RPMI8226 (cell line): ENCODE measurements at places on chromosomes 3 and 15.

GRCh38 chr3:130395331-130395730 is 49.9 kb downstream of the COL6A5 start:
- no peak for DNase-seq

DNA sequence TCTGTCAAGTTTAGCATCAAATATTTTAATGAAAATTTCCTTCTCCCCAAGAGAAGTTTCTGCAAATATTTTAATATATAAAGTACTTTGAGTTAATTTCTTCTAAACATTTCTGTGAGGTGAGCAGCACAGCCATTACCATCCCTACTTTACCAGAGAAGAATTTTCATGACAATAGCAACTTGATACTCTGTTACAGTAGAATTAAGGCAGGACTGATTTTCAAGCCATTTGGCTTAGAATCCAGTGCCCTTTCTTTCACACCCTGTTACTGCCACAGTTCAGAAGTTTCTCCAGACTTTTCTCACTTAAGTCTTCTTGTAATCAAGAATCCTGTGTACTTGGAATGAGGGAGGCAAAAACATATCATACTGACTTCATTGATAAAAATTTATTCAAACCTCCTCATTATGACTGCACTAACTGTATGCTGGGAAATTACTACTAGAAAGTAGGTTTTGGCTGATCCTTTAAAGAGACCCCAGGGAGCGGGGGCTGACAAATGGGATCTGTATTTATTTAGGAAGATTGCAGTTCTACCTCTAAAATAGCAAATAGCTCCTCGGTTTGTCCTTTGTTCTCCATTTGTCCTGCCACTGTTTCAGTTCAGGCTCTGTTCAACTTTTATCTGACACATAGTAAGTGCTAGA is 557.0 kb upstream of the SGO1 start:
- DNase-seq: no peak

DNA sequence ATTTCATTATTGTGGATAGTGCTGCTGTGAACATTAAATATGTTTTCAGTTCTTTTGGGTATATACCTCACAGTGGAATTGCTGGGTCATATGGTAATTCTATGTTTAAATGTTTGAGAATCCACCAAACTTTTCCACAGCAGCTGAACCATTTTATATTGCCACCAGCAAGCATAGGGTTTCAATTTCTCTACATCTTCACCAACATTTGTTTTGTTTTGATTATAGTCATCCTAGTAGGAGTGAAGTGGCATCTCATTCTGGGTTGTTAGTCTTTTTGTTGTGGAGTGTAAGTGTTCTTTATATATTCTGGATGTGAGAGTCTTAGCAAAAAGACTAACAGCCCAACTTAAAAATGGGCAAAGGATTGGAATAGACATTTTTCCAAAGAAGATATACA is 6.0 kb downstream of the RPUSD2 start:
- DNase-seq: no peak

DNA sequence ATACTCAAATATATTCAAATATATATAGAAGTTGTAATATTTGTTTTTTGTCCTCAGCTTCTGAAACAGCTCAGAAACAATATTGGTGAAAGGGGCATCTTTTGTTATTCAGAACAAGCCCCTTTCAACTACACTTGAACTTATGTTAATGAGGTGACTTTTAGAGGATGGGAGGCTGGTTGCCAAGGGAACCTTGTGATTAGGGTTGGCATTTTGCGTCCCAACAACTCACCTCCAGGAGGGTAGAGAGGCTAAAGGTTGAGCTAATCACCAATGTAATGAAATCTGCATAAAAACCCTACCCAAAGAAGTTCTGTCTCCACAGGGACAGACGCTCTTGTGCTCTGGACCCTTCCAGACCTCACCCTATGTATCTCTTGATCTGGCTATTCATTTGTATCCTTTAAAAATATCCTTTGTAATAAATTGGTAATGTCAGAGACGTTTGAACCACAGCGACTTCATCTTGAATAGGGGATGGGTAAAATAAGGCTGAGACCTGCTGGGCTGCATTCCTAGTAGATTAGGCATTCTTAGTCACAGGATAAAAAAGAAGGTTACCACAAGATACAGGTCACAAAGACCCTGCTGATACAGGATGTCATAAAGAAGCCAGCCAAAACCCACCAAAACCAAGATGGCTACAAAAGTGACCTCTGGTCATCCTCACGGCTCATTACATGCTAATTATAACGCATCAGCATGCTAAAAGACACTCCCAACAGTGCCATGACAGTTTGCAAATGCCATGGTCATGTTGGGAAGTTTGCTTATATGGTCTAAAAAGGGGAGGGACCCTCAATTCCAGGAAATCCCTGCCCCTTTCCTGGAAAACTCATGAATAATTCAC is 111.1 kb downstream of the FMN1 start:
- no peak for DNase-seq

DNA sequence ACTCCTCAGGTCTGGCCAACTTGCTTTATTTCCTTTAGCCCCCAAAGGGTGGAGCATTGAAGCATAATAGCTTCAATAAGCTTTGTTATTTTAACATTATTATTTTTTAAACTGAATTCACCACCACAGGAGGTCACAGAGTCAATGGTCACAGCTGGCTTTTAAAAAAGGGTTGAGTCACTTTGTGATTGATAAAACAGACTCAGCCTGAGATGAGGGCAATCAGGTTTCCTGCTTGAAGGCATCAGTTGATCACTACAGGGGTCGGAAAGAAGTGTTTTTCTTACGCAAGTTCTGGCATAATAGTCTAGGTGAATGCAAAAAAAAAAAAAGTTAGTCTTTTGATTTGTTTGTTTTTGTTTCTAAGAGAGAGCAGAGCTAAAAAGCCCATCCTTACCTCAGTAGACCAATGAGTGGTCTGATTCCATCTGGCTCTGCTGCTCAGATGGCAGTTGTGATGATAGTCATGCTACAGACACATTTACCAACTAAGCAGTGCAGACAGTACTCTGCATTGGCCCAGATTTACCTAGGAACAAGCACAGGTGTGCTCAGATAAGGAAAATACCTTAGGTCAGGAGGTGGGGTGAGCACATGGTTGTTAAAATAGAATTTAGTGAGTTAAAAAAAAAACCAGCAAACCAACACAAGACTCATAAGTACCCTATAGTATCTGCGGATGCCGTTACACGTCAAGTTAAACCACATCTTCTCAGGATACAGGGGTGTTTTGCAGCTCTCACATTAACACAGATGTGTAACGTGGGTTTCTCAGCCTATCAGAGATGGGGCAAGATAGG is 22.6 kb downstream of the ZNF80 start:
- DNase-seq: no peak

GRCh38 chr15:57496946-57497869 is 94.5 kb upstream of the MYZAP start:
- no peak for DNase-seq

GRCh38 chr15:34436956-34437442 is 609 bp downstream of the GOLGA8A start:
- DNase-seq: peak; percentile 57

GRCh38 chr15:34365836-34366235 is 1.2 kb downstream of the LPCAT4 start:
- DNase-seq: peak; percentile 40

DNA sequence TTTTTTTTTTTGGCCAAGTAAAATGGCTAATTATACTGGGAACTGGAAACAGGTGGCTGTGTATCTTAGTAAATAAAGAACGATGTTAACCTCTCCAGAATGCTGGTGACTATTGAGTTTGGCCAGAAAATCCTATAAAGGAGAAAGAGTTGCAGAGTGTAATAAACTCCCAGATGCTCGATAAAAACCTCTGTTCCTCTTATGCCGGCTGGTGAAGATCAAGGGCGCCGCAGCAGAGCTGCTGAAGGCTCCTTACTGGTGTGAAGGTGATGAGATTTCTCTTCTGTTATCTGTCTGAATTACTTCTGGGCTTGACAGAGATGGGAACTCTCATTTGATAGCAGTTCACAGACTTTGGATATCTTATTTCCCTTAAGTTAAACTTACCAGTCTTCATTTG is 104.6 kb downstream of the PTPRG start:
- no peak for DNase-seq

DNA sequence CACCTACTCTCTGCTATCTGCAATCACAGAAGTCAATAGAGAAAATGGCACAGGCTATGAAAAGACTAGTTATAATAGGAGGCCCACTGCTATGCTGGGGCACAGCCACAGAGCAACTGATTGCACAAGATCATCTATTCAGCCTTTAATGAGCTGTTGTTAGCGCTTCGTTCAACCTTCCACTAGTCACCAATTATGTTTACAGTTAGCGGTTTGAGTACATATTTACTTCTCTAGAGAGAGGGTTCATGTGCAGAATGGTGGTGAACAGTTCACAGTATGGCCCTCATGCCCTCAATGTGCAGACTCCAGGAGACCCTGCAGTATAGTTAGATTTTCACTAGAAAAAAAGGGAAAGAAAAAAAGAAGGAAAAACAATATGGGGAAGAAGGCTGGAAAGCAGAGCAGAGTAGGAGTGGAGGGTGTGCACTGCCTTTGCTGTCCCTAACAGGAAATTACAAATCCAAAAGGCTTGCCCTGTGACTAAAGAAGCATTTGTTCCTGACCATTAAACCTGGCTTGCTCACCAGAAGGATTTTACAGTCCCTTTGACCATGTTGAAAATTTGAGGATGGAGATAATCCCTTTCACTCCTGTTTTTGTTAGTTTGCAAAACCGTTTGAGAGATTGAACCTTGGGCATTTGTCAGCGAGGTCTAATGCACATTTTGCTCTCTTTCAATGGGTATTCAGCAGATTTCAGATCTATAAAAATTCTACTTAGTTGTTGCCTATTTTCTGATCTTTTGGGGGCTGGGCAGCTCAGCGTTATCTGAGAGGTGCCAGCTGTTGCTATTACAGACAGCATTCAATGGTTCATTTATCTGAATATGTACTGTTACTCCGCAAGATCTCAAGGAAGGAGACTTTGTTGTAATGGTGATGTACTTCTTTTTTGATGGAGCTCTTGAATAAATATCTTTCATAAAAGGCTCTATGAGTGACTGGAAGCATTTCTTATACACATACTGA is 296.1 kb downstream of the LSAMP start:
- DNase-seq: no peak

GRCh38 chr3:184300378-184300720 is 1.3 kb downstream of the PSMD2 start:
- no peak for DNase-seq

DNA sequence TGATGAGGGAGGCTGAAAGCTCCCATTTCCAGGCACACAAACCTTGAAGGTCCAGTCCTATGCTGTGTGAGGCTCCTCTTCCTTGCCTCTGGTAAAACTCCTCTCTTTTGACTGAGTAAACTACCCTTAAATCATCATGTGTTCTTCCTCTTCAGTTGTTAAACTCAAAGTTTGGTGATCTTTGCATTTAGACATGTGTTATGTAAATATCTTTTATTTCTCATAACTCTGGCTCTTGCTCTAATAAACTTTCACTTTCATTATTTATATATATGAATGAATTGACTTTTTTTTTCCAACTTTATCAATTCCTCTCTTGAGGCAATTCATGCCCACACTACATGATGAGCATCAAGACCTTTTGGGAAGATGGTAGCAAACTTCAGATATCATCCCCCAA is 26.6 kb downstream of the SUCNR1 start:
- no peak for DNase-seq

GRCh38 chr15:79601405-79602086 is 169.4 kb downstream of the MINAR1 start:
- no peak for DNase-seq

DNA sequence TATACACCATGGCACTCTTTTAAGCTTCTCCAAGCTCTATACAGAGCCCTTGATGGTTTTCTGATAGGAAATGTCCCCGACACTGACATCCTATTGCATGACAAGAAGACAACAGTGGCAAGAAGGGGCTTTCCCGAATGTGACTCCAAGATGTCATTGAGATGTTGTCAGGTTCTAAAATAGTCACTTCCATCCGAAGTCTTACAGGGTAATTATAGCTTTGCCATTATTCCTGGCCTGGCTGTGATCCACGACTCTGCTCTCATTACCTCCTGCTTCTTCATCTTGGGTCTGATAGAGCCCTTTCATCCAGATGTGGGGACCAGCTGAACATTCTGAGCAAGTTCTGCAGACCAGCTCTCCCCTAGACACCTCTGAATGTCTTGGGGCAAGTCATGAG is 40.6 kb upstream of the ADAMTS9 start:
- no peak for DNase-seq

- no peak for DNase-seq
Observed at GRCh38 chr3:81643721-81644120, 117.7 kb downstream of the GBE1 start.

DNA sequence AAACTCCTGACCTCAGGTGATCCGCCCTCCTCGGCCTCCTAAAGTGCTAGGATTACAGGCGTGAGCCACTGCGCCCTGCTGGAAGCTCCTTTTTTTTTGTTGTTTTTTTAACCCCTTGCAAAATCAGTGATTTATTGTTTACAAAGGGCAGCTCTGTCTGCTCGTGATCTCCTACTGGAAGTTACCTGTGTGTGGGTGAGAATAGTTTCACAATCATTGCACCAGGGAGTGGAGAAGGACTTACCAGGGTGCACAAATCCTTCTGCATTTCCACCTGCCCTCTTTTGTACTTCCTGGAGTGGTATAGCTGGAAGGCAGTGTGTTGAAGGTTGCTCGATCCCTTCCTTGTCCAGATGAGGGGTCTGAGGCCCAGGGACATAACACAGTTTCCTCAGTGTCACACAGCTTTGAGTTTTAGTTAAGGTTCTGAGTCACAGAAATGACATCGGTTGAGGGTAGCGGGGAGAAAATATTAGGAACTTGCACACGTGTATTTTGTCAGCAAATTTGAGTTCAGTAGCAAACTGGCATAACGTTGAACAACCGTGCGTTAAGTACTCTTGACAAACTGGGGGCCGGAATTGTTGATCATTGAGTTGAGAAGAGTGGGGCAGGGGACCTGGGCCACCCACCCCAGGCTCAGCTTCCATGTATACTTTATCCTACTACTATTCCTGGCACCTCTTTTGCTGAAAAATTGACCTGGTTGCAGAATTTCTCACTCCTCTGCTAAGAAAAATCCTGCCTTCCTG is 11.3 kb upstream of the TRAK1 start:
- DNase-seq: no peak

GRCh38 chr3:15428539-15428938 is 1.1 kb downstream of the EAF1 start:
- peak; percentile 32 for DNase-seq

- DNase-seq: peak; percentile 77
Observed at GRCh38 chr15:62104401-62104800, 37.6 kb downstream of the C2CD4A start.

- DNase-seq: no peak
Observed at GRCh38 chr3:117756563-117756962, 1047.0 kb downstream of the TUSC7 start.

- DNase-seq: no peak
Observed at GRCh38 chr3:72591522-72592421, 256.5 kb downstream of the SHQ1 start.
